Inflammatory macrophage (primary cell): ENCODE measurements at places on chromosomes 3 and 15.

DNA sequence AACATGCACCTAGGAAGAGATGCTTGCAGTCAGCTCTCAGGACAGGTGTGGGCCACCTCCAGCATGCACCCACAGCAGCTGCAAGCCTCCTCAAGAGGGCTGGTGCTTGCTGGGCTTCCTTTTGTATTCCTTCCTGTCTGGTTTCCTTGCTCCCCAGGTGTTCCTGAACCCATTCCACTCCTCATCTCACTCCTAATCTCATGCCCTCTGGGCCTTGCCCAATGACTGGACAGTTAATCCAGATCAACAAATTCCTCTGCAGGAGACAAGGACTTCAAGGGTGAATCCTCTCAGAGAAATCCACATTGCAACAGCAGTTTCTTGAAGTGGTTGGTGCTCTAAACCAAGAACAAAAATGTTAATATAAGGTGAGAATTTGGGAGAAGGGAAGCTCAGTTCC is 30.7 kb downstream of the RASGRP1 start:
- no peak for DNase-seq

DNA sequence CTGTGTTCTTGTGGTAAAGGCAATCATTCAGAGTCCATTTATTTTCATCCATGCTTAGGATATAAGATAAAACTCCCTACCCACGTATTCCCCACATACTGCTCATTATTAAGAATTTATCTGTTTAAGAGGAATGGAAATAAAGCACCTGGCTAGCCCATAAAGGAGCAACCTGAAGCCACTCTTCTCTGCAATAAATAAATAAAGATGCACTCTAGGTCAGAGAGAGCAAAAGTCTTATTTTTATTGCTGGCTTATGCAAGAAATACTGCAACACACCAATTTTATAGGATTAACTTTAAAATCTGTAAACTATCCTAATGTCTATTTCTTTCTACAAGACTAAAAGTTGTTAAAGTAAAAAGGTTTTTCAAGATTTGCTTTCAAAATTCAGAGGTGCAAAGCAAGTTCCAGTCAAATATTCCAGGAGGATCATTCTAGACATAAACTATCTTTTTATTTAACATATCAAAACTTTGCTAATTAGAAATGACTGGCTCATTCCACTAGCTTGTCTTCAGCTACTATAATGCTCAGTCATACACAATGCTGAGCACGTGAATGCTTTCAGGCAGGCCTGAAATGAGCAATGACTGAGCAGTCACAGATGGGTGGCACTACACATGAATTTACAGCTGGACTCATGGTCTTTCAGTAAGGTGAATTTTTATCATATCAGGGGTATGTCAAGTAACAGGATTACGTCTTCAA is 7.1 kb downstream of the TJP1 start:
- DNase-seq = no peak

- DNase-seq = peak; percentile 91
Observed at GRCh38 chr3:101940521-101941317, 91.4 kb downstream of the NFKBIZ start.

DNA sequence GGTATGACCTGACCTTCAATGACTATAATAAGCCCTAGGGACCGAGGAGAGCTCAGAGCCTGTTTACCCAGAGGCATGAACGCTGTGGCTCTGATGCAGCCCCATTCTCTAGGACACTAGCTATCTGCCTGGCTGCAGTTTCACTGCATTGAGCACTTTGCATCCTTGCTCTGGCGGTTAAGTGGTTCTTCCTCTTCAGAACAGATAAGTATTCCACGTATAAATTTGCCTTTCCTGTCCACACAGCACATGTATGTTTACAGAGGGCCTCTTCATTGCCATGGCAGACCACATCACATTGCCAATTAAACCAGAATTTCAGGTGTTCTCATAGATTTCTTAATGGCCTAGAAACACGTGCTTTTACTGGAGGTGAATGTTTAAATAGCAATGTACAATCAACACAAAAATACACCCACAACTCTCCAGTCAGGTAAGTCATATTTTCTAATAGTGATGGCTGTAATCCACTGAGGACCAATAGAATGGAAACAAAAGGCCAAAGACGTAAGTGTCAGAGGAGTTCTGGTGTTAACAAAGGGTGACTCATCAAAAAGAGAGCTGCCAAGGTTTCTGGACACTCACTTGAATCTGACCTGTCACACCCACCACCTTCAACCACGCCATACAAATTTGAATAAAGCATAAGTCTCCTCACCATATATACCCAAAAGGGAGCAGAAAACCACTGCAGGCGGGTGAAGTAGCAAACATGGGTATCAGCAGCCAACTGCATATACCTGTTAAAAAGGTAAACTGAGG is 553.4 kb downstream of the OCA2 start:
- DNase-seq = no peak

- peak; percentile 88 for DNase-seq
Observed at GRCh38 chr3:28376424-28376823, 27.8 kb upstream of the AZI2 start.

DNA sequence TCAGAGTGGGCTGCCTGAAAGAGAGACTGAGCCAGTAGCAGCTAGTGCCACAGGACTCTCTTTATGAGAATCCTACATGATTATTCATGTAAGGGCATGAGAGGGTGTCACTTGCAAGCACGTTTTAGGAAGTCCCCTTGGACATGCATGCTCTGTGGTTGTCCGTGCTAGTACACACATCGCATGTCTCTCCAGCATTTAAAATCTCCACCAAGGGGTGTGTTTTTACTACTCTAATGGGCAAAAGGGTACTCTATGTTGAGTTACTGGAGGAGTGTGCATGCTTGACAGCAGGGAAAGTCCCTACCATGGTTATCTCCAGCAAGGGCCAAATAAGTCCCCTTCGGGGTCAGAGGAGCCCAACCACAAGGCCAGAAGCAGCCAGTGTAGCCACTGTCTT is 70.7 kb downstream of the DCLK3 start:
- DNase-seq = no peak

DNA sequence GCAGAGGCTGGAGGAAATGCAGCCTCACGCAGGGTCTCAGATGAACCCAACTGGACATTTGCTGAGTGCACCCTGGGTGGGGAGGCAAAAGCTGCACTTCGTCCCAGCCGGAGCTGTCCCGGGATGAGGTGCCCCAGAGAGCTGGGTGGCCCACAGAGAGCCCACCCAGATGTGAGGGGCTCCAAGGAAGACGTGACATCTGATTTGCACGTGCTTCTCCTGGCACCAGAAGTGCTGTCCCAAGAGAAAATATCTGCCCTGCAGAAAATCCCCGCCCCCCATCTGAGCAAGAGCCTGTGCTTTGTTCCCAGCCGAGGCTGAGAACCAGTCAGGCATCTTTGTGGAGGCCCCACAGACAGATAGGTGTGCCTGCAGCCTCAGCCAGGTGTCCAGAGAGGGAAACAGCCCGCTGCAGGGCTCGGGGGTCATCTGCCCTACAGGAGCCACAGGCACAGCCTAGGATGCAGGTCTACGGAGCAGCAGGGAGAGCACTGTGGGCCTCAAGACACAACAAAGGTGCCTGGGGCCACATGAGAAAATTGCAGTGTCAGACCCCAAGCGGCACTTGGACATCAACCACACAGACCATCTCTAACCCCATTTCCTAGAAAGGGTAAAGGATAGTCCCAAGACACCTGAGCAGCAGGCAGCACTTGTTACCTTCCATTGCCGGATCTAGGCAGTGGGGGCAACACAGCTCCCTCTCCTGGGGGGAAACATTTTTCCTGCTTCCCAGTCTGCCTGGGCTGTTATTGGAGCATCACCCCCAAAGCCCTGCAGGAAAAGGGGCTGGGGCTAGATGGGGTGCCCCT is 5.8 kb downstream of the TMIE start:
- no peak for DNase-seq

DNA sequence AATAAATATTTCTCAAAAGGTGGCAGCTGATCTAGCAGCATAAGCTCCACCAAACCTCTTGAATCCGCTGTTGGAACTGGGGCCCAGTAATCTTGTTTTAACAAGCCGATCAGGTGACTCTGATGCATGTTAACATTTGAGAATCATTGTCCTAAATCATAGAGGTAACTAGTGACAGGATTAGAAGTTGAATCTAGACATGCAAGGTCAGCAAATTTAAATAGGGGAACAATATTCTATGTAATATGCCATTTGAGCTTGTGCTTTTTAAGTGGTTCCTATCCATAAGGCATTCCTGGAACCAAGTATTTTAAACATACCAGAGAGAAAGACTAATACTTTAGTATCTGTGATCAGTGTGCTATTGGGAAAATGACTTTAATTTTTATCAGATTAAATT is 412.8 kb downstream of the PYDC2 start:
- DNase-seq = no peak

DNA sequence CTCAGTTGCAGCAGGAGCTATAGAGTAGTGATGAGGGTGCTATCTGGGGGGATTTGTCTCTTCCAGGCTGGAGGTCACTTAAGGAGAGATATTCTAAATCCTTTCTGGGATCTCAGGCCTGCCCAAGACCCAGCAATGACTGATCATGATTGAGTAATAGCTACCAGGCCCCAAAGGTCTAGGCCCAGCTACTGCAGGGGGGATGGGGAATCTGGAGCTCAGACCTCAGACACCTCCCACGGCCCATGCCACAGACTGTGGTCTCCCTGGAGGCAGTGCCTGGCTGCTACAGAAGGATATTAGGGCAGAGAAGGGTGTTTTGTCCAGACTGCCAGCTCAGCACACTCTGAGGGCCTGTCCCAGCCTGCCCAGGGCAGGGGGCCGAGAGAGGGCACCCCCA is 6.9 kb downstream of the SLC38A3 start:
- no peak for DNase-seq

DNA sequence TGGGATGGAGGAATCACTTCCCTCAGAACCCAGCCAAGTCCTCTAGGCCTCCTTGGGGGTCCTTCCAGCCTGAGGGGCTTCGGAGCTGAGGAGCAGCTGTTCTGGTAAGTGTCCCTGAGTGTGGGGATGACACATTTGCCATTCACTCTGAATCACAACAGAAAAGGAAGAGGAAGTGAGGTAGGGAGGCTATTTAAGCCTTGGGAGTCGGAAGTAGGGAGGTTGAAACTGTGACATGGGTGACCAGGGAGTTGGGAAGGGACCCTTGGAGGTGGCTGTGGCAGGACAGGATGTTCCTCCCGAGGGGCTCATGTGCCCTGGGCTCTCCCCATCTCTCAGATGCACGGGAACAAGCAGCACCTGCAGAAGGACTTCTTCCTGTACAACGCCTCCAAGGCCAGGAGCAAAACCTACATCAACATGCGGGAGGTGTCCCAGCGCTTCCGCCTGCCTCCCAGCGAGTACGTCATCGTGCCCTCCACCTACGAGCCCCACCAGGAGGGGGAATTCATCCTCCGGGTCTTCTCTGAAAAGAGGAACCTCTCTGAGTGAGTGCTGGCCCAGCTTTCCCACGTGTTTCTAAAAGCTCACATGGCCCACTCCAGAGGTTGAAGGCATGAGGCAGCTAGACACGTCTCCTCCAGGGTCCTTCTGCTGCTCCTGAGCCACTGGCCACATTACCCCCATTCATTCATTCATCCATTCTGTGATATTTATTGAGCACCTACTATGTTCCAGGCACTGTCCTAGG is 43.3 kb downstream of the CAPN3 start:
- DNase-seq = peak; percentile 58

GRCh38 chr15:90871716-90872485 is 3.5 kb downstream of the FURIN start:
- DNase-seq = peak; percentile 21

DNA sequence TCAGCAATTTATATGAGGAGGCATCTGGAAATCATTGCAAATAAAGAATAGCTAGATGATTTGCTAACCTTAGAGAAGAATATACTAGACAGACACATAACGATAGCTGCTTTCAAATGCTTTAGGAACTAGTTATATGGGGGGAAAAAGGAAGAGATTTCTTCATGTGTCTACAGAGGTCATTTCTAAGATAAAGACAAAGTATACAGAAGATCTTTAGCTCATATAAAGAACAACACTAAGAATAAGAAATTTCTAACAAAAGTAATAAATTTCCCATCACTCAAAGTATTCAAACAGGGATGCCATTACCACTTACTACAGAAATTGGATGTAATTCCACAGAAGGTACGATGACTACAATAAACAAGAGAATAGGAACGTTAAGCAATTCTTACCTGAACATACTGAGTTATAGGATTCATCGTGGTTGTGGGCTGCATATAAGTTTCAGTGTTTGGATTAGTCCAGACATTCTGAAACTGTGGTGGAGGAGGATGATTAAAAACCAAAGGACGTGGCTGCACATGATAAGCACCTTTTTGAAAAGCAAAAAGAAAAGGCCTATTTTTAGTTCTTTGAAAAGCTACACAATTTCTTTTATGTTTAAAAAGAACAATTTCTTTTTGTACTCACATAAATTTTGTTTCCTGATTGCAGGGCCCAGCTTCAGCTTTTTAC is 8.7 kb downstream of the DAZL start:
- no peak for DNase-seq

- no peak for DNase-seq
Observed at GRCh38 chr3:79418855-79419621, 348.8 kb downstream of the ROBO1 start.

DNA sequence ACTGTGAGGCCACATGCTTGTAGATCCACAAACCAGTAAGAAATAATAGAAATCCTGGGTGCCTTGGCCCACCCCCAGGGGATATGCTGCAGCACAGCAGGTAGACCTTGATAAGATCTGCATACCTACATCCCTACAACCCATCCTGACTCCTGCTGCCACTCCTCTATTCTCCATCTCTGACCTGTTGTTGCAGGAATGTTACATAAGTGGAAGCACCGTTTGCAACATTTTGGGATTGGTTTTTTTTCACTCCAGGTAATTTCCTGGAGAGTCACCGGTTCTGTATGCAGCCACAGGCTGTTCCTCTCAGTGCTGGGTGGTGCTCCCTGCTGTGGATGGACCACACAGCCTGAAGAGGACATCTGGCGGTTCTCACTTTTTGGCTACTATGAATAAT is 16.1 kb upstream of the CSPG5 start:
- DNase-seq = no peak

DNA sequence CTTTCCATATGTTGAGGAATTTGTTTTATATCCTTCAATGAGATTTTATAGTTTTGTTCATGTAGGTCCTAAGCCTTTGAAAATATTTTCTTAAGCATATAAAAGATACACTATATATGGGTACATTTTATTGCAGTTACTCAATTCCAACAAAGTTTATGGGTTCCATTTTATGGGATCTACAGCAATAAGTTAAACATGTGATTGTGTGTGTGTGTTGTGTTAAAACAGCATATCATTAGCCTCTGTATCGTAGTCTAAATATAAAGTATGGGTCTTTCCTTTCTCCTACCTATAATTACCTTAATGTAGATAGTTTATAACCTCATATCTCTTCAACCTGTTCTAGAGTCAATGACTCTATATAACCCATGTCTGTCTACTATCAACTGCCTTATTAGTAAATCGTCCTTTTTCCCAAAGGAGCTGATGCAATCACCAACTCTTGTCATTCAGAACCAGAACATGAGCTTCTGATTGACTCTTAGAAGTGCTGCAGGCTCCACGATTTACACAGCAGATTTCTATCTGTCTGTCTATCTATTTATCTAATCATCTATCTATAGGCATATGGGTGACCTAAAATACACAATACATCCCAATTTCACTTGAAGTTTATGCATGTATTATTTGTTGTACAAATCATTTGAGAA is 512.6 kb upstream of the CBLB start:
- no peak for DNase-seq

- DNase-seq = no peak
Observed at GRCh38 chr15:79009379-79009778, 64.5 kb upstream of the CTSH start.
